ENCODE measurements at places on chromosomes 4 and X.

DNA sequence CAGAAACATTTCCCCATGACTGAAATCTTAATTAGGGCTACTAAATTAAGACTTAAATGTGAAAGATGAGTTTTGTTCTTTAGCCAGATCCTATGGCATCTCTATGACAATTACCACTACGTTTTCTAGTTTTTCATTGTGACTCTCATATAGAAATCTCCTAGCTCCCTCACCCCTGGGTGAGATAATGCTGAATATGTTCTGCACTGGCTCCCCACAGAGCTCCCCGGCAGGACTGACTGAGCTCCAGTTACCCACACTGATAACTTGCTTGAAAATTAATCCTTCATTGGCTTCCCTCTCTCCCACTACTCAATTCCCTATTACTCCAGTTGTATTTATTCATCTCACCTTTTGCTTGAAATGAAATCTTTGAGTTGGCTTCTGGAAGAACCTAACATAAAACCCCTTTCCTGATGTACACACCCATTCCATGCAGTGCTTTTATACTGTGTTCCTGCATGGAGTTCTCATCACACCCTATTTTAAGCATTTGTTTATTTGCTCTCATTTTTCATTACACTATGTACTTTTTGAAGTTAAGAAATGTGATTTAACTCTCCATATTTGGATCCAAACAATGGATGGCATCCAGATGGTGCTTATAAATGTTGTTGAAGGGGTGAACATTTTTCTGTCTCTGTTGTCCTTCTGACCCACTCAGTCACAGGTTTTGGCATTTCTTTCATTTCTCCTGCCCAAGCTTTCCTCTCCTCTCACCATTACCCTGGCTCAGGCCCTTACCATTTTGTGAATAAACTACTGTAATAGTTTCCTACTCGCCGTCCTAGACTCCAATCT, 623.4 kb downstream of the SPRY1 start:
- no peak for DNase-seq

DNA sequence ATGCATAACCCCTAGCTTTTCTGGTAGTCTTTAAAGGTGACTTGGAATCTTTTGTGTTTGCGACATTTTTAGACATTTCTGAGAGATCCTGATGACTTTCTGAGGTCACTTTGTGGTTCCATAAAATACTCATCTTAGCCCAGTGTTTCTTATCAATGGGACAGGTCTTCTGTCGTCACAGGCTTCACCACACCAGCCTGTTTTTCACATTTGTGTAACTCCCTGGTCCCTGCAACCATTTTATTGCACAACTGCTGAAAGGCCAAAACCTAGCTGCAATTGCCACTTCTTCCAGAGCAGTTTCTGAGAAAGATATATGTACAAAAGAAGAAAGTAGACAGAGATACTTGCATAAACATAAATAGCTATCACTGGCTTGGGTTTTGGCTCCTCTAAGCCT, 120.9 kb downstream of the IL15 start:
- no peak for DNase-seq

DNA sequence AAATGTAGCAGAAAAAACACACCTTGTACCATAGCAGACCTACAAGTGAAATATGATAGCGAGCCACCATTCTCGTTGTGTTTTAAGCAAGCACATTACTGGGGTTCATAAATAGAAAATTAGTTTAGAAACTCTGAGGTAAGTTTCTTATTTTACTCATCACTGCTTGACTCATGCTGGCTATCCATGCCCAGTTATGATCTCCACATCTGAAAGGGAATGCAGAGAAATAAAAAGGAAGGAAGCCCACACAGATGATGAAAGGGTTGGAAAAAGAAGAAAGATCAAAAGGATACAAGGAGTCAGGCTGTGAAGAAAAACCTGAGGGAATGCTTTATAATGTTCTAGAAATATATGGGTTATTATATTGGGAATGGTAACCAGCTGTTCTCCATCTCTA, 54.5 kb downstream of the CAMK2D start:
- DNase-seq, result no peak

DNA sequence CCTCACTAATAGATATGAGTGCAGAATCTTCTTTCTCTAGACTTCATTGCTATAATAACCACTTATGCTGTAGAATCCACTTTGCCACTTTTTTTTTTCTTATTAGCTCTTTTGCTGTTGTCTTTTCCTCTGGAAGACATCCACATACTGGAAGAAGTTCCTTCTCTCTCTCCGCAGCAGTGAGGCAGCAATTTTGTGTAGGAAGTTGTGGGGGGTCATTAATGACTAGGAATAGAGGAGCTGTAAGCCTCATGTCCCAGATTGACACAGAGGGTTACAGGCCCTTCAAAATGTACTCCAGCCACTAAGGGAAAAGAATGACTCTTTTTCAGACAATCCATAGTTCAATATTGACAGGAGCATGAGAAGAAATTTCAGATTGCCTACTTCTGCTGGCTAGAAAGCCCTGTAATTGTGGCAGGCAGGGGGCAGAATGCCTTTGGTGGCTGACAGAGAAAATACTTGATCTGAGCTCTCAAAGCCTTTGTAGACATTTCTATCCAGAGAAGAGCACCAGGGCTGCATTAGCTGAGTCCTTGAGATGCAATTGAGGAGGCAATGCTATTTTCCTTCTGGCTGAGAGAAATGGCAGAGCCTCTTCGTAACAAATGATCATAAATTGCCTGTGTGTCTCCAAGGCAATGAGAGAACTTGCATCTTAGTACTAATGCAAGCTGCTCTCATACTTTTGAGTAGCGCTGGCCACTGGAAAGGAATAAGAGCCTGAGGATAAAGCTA, 856.2 kb downstream of the STIM2 start:
- no peak for DNase-seq

- no peak for DNase-seq
Observed at GRCh38 chr4:171203425-171203824, 609.8 kb upstream of the GALNTL6 start.

DNA sequence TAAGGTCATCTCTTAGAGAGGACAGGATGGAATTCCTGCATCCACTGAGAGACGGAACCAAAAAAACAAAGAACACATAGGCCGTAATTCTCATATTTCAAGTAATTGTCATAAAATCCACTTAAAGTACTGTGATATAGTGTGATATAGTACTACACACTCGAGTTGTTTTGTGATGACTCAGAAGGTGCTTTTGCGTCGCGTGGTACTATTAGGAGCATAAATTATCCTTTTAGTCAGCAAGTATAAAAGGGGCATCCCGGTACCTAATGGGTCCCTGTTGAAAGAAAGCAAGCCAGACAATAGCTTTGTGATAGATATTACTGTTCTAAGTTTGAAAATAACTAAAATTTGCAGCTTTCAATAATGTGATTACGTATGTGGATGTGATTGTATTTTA, 55.3 kb downstream of the GPR143 start:
- DNase-seq, result no peak

GRCh38 chrX:119150163-119151050, 22.8 kb upstream of the KIAA1210 start:
- DNase-seq, result no peak

DNA sequence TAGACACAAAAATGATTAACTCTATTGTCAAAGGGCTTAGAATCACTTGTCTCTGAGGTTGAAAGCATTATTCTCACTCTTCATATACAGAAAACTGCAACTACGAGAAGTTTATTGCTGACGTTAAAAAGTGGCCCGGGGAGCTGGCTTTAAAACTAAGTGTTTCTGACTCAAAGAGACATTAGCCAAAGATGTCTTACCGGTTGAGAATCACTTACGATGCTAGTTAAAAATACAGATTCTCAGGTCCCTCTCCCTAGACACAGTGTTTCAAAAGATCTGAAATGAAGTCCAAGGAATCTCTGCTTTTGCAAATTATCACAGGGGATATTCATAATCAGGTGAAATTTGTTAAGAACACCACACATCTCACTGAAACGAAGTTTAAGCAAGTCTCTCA, 1.2 kb downstream of the GNPDA2 start:
- no peak for DNase-seq

- no peak for DNase-seq
Observed at GRCh38 chr4:181949704-181950312, 293.4 kb upstream of the TENM3 start.

DNA sequence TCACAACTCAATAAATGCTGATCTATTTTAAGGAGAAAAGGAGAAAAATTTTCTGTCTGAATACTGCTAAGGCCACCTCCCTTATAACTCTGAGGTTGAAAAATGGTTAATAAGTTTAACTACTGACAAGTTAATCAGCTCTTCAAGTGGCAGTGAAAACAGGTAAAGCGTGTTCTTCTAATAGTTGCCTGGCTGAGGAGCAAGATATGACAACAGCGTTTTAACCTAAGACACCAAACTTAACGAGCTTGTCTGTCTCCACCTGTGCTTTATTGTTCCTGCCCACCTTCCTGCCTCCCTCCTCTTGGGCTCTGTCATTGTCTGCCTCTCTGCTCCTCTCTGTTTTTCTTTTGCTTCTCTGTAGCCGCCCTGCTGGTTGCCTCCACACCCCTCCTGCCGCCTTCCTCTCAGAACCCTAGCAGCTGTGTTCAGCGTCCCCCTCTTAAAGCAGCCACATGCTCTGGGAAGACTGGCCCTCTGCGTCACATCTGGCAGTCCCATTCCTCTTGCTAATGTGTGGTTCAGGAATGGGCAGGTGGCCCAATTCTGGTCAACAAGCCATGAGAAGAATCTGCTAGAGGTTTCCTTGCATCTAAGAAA, 4.3 kb upstream of the TSPAN5 start:
- DNase-seq, result no peak

GRCh38 chr4:106303548-106304281, 12.3 kb downstream of the TBCK start:
- no peak for DNase-seq

- no peak for DNase-seq
Observed at GRCh38 chr4:127012549-127012948, 620.2 kb upstream of the INTU start.

DNA sequence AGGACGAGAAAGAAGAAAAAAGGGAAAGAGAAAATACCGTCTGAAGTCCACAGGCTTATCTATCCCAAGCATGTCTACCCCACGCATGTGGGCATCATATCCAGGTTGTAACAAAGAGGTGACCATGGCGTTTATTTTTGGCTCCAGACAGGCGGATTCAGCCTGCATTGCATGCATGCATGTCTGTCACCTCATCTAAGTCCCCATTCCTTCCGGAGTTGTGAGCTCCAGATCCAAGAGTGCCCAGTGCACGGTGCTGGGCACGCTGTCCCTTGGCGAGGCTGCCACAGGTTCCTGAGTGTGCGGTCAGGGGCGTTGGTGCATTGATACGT, 905 bp upstream of the GALNTL6 start:
- DNase-seq, result no peak

- DNase-seq, result no peak
Observed at GRCh38 chr4:88779431-88779830, 81.8 kb upstream of the NAP1L5 start.

- DNase-seq, result no peak
Observed at GRCh38 chr4:168846414-168846813, 163.6 kb downstream of the CBR4 start.
